Uterus (tissue), 4 donors: ENCODE measurements at places on chromosomes 3 and 15. TPM values are rescaled to one million over a fixed set of nuclear protein-coding genes. Genes with fewer than 3 reads are reported as not detected.

OIP5 gene
- not detected for total RNA-seq

ZCWPW2 gene
- total RNA-seq, result not detected

HGD gene
- 0.98 TPM for total RNA-seq

IQCF5 gene
- not detected for total RNA-seq

TNFAIP8L3 gene
- total RNA-seq, result 173 TPM

TRPM1 gene
- total RNA-seq, result not detected

HIGD2B gene
- not detected for total RNA-seq

LRRC31 gene
- not detected for total RNA-seq

- H3K36me3 ChIP-seq, result no peaks in the 10 kb centered on the region
- H3K27ac ChIP-seq, result no peak overlapping the region
- no peaks in the 10 kb centered on the region for H3K4me1 ChIP-seq
- no peaks in the 10 kb centered on the region for H3K27me3 ChIP-seq
- no peak overlapping the region for H3K4me3 ChIP-seq
These were observed 28.3 kb downstream of the RUVBL1 start for GRCh38 chr3:128095222-128095703.

- DNase-seq, result peak; percentile 56
- H3K36me3 ChIP-seq, result no peaks in the 10 kb centered on the region
- H3K4me3 ChIP-seq, result no peak overlapping the region
- no peaks in the 10 kb centered on the region for H3K27me3 ChIP-seq
- no peaks in the 10 kb centered on the region for H3K4me1 ChIP-seq
These were observed 29.8 kb upstream of the SENP5 start for GRCh38 chr3:196837819-196838420.

DNA sequence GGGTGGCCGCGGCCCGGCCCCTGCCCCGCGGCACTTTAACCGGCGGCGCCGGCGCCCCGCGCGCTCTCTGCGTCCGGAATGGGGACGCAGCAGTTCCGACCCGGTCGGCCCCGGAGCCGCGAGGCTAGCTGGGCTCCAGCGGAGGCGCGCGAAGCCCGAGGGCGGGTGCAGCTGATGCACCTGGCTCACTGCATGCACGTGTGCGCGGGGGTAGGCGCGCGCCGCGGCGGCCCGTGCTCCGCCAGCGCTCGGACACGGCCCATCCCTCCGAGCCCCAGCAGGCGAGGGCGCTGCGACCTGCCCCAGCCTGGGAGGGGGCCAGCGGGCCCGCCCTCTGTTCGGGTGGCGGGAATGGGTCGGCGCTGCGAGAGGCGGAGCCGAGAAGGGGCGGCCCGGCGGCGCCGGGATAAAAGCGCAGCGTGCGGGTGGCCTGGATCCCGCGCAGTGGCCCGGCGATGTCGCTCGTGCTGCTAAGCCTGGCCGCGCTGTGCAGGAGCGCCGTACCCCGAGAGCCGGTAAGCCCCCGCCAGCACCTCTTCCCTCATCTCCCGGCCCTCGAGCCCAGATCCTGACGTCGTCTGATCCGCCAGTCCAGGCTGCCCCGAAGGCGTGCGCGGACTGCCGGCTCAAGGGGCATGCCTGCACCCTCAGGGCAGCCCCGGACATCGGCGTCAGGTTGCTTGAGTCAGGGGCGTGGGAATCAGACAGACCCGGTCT is at the start of the genes CHDH and IL17RB:
CHDH (minus strand) TSS at position 286 of the 717 bp plus-strand sequence. CDS start 22,411 bp downstream, outside the sequence.
IL17RB (plus strand) TSS at position 435 of the 717 bp plus-strand sequence; CDS start at position 456, 21 bp downstream.
- peaks cover 3% of the 10 kb centered on the region for H3K4me1 ChIP-seq
- H3K27ac ChIP-seq, result peak within 1 kb of the TSS; percentile 87
- peak within 1 kb of the TSS; percentile 71 for H3K4me3 ChIP-seq
- no peaks in the 10 kb centered on the region for H3K36me3 ChIP-seq

DNA sequence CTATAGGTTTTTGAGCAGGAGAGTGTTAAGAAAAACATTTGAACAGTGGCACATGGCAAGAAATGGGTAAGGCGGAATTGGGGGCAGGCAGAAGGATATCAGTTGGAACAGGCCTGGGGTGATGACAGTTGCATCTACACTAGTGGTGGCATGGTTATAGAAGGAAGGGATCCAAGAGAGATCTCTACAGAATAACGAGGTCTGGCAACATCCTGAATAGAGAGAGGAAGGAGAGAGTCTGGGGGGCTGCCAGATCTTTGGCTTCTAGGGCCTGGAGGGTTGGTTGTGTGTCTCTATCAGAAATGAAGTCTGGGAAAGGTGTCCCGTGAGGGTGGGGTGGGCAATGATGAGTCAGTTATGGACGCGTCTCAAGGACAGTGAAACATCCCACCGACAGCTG is 26.3 kb downstream of the FSTL1 start:
- H3K4me3 ChIP-seq, result no peak overlapping the region
- DNase-seq, result no peak
- peaks cover 21% of the 10 kb centered on the region for H3K4me1 ChIP-seq

GRCh38 chr15:73573572-73573971 is 59.6 kb downstream of the NPTN start:
- no peak overlapping the region for H3K4me3 ChIP-seq
- H3K27me3 ChIP-seq, result no peaks in the 10 kb centered on the region
- peak; percentile 65 for DNase-seq
- H3K27ac ChIP-seq, result peak overlapping the region; percentile 12
- peaks cover 9% of the 10 kb centered on the region for H3K4me1 ChIP-seq

- no peak for DNase-seq
- no peaks in the 10 kb centered on the region for H3K36me3 ChIP-seq
These were observed 292.3 kb upstream of the STT3B start for GRCh38 chr3:31240466-31240865.

- H3K27ac ChIP-seq, result no peak overlapping the region
- H3K27me3 ChIP-seq, result no peaks in the 10 kb centered on the region
- H3K4me1 ChIP-seq, result no peaks in the 10 kb centered on the region
- H3K36me3 ChIP-seq, result no peaks in the 10 kb centered on the region
These were observed 384.4 kb upstream of the ARPP21 start for GRCh38 chr3:35254917-35255316.

DNA sequence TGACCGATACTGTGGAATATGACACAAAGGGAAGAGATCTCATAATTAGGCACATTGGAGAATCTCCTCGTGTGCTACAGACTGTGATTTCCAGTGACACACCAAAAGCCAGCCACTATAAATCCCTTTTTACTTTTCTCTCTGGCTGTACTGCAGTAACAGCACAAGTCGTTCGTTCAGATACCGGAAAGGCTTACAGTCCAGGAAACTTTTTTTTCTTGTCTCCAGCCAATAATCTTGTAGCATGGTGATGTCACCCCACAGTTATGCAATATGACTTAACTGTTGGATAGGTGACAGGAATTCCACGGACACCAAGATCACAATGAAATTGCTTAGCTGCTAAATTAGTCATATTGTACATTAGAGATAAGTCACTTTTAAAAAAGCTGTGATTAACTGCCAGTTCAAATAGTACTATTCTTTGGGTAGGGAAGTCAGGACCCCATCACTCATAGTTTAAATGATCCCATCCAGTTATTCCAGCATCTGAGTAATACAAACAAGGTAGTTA is 36.3 kb upstream of the TSC22D2 start:
- H3K27ac ChIP-seq, result peak overlapping the region; percentile 84
- H3K4me3 ChIP-seq, result no peak overlapping the region
- H3K27me3 ChIP-seq, result no peaks in the 10 kb centered on the region
- H3K4me1 ChIP-seq, result no peaks in the 10 kb centered on the region

GRCh38 chr15:96924570-96924969 is 594.1 kb downstream of the NR2F2 start:
- no peak for DNase-seq
- H3K27me3 ChIP-seq, result no peaks in the 10 kb centered on the region
- no peaks in the 10 kb centered on the region for H3K36me3 ChIP-seq
- no peak overlapping the region for H3K4me3 ChIP-seq

- no peaks in the 10 kb centered on the region for H3K4me1 ChIP-seq
- no peak for DNase-seq
- no peaks in the 10 kb centered on the region for H3K36me3 ChIP-seq
- H3K27ac ChIP-seq, result no peak overlapping the region
- H3K27me3 ChIP-seq, result no peaks in the 10 kb centered on the region
These were observed 56.4 kb downstream of the NEO1 start for GRCh38 chr15:73108676-73109075.

DNA sequence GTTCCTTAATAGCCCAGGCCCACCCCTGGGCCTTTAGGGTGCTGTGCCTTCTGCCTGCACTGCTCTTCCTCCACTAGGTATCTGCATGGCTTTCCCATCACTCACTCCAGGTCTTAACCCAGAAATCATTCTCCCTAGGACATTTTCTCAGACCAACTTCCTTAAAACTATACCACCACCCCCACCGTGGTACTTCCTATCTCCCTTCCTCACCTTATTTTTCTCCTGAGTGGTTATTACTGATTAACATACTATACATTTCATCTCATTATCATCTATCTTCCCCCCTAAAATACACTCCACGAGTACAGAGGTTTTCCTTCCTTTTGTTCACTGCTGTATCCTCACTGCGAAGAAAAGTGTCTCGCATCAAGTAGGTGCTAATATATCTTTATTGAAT is 115.2 kb downstream of the ANO10 start:
- no peak overlapping the region for H3K4me3 ChIP-seq
- H3K27ac ChIP-seq, result no peak overlapping the region
- H3K27me3 ChIP-seq, result no peaks in the 10 kb centered on the region
- no peak for DNase-seq
- H3K4me1 ChIP-seq, result no peaks in the 10 kb centered on the region
- H3K36me3 ChIP-seq, result no peaks in the 10 kb centered on the region

DNA sequence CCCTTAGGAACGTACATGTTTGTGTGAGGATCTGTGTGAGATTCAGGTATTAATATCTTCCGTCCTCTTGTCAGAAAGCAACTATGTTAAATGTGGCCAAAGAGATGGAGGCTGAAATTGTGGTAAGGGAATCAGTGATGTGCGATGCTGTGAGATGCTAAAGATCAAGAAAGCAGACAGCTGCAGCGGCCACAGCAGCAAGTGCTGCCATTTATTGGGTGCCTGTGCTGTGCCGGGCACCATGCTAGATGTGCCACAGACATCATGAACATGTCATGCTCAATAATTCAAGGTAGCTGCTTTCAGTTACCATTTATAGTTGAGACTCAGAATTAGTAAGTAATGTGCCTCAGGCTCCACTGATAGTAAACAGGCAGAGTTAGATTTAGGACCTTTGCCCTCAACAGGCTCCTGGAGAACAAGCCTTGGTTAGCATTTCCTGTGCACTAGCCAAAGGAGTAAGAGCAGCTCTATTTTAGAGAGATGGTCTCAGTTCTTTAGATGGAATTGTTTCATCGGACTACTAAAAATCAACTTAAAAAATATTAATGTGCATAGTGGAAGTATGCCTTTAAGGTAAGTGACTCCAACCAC is 24.9 kb downstream of the LARS2 start:
- H3K27ac ChIP-seq, result no peak overlapping the region
- H3K4me3 ChIP-seq, result no peak overlapping the region
- peaks cover 15% of the 10 kb centered on the region for H3K4me1 ChIP-seq
- no peak for DNase-seq
- H3K36me3 ChIP-seq, result no peaks in the 10 kb centered on the region
- no peaks in the 10 kb centered on the region for H3K27me3 ChIP-seq

GRCh38 chr3:52983336-52983807 is 62.5 kb downstream of the SFMBT1 start:
- no peak overlapping the region for H3K4me3 ChIP-seq
- no peaks in the 10 kb centered on the region for H3K36me3 ChIP-seq
- no peaks in the 10 kb centered on the region for H3K27me3 ChIP-seq
- no peak overlapping the region for H3K27ac ChIP-seq
- H3K4me1 ChIP-seq, result no peaks in the 10 kb centered on the region
- no peak for DNase-seq
